Esophagus squamous epithelium (tissue), 5 donors: ENCODE measurements at places on chromosomes 12 and 14. TPM values are rescaled to one million over a fixed set of nuclear protein-coding genes. Genes with fewer than 3 reads are reported as not detected.

Gene THTPA
- total RNA-seq = 14.7 TPM

Gene KCNJ8
- 6.5 TPM for total RNA-seq

- no peak for DNase-seq
These were observed at the start of gene TAMALIN for GRCh38 chr12:52006726-52007157. Gene TAMALIN (plus strand): TSS chr12:52006946. CDS start chr12:52007020, 74 bp downstream.

GRCh38 chr12:21643758-21644157 is 13.9 kb downstream of the LDHB start:
- DNase-seq = no peak
